T-helper 2 cell (primary cell): ENCODE measurements at places on chromosomes 5 and 9.

DNA sequence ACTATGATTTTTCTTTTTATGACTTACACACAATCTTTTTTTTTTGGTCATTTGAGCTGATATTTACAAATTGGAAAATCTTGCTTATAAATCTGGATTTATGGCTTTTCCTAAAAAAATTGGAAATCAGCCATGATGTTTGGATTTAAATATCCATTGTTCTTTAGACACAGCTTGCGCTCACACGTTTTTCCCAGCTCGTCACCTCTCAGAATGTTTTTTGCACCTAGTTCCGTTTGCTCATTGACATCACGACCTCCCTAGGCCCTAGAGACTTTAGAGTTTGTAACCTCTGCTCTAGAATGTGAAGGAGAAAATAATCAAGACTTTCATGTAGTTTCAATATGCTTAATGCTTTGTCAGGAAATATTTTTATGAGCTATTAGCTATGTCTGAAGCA is 930.5 kb downstream of the TLE4 start:
- DNase-seq, result no peak

DNA sequence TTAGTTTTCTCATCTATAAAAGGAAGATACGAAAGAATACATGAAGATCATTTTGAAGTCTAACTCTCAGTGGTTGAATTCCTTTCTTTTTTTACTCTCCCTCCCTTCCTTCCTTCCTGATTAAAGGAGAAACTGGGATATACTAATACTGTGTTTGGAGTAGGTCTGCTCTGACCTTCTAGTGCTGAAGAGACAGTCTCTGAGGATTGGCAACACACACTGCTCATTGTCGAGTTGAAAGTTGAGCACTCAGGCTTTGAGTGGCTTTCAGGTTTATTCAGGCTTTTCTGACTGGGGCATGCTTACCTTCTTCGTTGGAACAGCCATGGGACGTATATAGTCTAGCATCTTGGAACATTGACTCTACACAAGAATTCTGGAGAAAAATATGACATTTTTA is 86.9 kb upstream of the RPS23 start:
- DNase-seq, result no peak

DNA sequence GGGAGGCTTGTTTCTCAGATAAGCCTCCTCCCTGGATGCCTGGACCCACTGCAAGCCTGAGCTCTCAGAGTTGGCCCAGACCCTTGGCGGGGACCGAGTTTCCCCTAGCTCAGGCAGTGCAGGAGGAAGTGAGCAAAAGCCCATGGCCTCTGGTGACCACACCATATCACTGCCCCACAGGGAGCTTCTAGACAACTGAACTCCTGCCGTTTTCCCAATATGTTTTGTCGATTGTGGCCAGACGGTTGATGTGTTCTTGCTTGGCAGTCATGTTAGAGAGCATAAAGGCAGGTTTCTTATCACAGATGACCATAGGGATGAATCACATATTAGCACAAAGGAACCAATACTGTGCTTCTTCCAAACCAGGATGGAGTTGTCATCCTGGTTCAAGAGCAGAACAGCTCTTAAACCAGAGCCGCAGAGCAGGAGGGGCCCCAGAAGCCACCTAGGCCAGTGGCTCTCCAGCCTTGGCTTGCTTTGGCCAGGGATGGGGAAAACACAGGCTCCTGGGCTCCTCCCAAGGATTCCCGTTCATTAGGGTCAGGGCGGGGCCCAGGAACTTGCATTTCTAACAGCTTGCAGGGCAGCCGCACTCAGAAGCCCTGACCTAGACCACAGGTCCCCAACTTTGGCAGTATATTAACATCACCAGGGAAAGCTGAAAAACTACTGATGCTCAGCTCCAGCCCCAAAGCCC is 113.1 kb upstream of the TBC1D2 start:
- DNase-seq, result no peak

DNA sequence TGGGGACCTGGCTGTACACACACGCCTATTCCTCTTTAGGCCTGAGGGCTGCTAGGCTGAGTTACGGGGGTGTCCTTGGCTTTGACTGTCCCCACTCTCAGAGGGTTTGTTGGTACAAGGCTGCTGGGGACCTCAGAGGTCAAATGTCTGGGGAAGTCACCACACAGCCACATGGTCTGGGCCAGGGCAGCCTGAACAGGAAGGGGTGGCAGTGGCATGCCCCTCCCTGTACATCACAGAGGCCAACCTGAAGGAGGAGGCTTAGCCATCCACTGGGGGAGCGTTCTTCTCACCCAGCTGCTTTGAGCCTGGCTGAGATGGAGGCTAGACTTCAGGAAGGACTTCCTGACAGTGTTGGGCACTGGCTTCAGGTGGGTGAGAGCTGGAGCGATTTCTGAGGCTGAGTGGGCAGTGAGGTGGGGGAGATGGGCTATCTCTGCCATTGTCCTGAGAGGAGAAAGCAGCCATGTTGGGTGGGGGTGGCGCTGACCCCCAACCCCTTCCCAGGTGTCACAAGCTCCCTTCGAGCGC is 36.3 kb downstream of the CXXC5 start:
- DNase-seq, result no peak

GRCh38 chr5:147290261-147290660 is 55.4 kb downstream of the STK32A start:
- DNase-seq, result no peak

DNA sequence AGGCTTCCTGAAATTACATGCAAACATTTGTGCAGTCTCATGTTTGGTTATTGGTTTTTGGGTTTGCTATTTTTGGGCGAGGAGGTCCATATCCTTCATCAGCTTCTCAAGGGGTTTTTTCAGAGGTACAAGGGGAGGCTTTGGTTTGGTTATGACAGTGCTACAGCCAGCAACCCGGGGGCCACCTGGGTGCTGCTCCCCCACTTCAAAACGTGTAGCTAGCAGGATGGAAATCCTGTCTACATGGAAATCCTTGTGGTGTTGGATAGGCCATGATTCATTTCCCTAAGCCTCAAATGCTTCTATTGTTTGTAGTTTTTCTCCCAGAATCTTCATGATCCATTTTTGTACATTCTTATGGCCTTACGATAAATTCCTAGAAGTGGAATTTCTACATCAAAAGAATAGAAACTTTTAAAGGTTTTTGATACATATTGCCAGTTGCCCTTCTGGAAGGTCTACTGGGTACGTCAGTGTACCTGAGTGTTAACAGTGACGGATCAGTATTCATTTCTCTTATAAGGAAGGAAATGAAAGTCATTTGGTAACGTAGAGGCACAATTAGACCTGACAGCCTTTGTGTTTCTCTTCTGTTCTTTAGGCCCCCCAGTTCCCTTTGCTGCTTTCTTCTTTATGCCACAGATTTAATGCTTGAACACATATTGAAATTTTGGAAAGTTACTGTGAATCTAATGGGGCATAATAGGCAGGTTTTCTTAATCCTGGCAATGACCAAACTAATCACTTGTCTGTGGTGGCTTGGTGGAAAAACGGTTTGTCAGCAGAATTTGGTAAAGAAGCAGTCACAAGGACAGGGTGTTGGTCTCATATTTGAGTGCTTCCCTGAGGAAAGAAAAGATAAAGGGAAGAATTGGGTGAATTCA is 69.7 kb upstream of the ABL1 start:
- peak; percentile 30 for DNase-seq

- DNase-seq, result no peak
Measured at GRCh38 chr5:57950616-57951228, 468.1 kb upstream of the ACTBL2 start.

DNA sequence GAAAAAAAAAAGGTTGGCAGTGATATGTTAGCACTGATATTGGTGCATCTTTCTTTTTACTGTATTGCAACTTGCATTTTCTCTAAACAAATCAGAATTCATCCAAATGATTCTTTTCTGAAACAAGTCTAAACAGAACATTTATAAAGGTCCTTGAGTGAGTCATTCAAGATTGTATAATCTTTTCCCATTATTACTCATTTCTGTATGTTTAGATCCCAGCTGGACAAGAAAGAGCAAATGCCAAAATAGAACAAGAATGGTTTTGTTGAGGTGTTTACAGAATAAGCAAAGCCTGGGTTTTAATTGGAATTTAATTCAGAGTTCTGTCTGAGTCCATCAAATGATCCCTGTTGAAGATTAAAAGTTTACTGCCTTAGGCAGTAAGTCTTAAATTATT is 112.3 kb downstream of the VCAN start:
- no peak for DNase-seq

DNA sequence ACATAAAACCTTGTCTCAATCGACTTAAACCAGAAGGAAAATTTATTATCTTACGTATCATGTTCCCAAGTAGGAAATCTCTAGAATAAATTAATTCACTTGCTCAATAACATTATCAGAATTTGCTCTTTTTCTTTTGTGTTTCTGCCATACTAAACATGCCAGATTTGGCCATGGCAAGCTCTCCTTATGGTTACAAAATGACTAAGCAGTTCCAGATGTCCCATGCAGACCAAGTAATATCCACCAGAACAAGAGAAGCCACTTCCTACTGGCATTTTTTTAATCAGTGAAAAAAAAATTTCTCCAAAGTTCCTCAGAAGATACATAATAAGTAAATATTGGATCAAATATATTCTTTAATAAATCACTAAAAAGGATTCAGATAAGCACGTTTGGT is 25.2 kb upstream of the ADAMTS6 start:
- DNase-seq, result no peak
